NCI-H1105 treated with DMSO at 0.1 percent for 48 hours (cell line): ENCODE measurements at places on chromosomes 6 and 20.

DNA sequence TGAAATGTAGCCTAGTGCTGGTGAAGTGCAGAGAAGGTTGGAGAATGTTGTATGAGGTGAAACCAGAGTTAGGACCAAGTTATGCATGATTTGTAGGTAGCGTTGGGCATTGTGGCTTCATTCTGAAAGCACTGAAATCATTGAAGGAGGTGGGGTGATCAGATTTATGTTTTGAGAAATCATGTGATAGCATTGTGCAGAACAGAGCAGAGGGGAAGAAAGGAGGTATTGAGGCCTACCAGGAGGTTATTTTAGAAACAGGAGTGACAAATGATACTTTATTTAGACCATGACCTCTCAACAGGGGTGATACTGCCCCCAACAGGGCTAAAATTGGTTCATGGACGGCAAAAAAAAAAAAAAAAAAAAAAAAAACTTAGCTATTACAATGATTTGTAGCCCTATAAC lies 15.6 kb upstream of the HMGN3 start:
- no peak for DNase-seq

DNA sequence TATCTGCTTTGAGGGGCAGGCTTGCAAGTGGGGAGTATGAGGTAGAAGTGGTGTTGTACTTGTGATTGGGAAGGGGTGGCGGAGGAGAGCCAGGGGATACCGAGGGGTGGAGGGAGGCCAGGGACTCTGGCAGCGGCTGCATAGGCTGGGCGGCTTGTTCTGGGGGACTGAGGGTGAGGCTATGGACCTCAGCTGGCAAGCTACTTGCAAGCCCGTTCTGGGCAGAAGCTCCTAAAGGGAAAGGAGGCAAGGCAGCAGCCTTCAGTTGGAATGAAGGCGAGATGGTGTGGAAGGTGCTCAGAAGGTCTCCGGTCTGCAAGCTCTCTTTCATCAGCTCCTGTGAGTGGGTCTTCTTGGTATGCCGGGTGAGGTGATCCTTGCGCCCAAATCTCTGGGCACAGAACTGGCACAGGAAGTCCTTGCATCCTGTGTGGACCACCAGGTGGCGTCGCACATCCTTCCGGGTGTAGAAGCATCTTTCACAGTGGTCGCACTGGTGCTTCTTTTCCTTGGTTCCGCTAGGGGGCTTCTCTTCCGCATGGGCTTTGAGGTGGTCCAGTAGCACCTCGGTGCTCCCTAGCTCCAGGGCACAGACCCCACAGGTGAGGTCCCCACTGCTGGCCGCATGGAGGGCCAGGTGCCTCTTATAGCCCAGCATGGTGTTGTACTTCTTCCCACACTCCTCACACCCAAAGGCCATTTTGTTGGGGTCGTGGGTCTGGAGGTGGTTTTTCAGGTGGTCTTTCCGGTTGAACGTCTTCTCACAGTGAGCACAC lies 66.0 kb downstream of the PLAGL1 start:
- DNase-seq, result peak; percentile 74

DNA sequence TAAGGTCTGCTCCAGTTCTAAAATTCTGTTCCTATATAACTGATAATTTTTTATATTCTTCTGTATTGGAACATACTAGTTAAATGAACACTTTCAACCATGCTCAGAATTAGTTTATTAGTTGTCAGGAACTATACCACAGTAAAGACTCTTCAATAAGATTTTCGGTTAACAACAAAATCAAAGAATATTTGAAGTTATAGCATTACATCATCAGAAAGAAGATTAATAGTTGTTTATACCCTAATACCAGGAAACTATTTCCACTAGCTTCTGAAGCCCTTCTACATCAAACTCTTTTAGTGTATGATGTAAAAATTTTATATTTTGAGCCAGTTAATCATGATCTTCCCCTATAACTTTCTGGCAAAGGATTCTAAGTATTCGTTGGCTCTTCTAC lies 6.6 kb downstream of the CALHM4 start:
- no peak for DNase-seq

- no peak for DNase-seq
Measured at GRCh38 chr6:113011389-113011788, 664.3 kb downstream of the RFPL4B start.

DNA sequence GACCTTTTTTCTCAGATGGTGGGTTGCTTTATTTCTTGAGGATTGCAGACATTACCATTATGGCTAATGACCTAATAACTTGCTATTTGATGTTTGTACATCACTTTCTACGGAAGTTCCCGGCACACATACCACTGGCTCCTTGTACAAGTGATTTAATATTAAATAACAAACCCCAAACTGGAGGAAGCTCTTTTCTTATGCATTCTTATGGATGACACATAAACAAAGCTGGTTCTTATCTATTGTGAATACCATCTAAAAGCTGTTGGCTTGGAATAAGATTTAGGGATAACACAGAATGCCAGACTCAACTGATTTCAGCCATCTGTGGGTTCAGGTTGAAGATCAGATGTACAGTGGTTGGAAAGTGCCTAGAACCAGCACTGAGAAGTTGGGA lies 272.6 kb downstream of the TSHZ2 start:
- no peak for DNase-seq

DNA sequence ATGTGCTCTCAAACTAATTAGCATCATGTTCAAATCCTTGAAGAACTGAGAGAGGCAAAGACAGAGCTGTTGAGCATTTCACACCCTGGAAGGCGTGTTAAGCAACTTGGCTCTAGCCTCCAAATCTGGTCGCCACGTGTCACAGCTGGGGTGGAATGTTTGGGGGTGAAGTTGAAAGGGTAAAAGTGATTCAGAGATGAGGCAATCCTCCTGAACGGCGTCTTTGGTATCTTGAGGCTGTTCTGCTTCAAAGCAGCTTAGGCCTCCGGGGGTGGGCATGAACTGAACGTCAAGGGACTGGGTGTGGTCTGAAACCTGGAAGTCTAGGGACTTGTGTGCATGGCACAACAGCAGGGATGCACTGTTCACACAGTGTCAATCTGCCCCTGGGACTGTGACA lies 62.3 kb downstream of the TRAM2 start:
- no peak for DNase-seq

DNA sequence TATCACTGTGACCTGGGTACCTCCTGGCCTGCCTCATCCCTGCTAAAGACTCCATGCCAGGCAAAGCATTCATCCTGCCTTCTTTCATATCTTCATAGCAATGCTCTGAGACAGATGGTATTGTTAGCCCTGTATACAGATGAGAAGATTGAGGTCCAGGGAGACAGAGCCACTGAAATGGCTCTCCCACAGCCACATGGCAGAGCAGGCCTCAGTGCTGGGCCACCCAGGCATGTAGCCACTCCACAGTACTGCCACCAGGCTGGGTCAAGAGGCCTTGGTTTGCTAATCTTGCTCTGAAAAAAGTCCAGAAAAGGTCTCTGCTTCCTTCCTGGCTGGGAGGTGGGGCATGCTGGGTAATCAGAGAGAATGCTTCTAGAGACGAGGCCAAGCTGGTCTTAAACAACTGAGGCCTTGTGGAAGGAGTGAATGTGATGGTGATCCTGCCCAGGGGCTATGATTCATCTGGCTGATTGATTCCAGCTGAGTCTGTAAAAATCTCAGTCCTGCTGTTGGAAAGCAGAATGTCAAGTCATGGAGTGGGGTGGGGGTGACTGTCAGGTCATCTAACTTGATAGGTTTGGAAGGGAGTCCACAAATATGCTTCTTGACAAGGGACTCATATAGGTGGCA lies 29.8 kb downstream of the HM13 start:
- no peak for DNase-seq

GRCh38 chr6:121590438-121590837 lies 155.0 kb downstream of the GJA1 start:
- DNase-seq, result no peak

- DNase-seq, result no peak
Measured at GRCh38 chr20:33796907-33797544, 14.1 kb upstream of the CHMP4B start.

DNA sequence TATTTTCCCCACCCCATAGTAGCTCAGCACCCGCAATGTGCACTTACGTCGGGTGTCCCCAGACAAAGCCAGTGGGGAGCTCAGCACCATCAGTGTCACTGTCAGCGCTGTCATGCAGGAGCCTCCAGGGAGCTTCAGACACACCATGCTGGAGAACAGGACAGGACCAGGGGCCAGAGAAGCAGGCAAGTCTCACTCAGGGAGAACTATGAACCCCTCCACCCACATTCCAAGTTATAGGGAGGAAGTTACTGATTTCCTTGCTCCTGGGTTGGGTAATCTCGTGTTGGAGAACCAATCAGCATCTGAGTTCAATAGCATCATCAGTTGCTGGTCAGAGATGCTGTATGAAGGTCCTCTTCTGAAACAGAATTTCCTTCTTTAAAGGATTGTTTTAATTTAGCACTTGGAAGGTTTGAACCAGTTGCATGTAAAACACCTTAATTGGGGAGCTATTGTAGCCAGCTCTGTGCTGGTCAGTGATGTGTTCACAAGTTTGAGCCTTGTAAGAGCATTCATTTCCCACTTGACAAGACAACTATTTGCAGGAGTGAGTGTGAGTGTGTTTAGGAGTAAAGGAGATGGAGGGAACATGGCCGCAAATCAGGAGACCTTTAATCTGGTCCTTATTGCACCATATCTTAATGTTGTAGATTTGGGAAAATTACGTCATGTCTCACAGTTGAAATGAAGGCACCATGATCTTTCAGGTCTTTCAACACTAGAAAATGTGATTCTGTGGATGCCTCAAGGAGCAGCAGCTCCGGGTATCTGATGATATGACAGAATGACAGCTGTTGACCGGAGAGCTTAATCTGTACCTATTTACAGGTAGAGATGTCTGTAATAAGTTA lies at the start of gene HLA-DRB1:
TSS of gene HLA-DRB1 (minus strand) at position 253 of the 854 bp plus-strand sequence. CDS start at position 147, 106 bp downstream.
- no peak for DNase-seq

DNA sequence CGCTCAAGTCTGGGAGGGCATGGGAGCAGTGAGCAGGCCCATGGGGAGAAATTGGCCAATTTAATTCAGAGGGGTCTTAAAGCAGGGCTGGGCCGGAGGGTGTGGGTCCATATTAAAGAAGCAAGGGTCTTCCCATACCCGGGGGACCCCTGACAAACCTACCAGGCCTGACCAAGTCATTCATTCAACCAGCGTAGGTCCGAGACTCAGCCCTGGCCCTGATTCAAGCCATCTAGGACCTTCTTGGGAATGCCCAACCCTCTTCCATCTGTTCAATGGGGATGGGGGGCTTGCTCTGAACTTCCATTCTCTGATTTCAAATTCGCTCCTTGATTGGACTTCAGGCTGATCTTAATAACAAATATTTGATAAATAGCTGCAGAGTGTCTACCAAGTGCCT lies 7.3 kb downstream of the ADIG start:
- DNase-seq, result no peak

GRCh38 chr6:113394216-113394615 lies 462.9 kb upstream of the MARCKS start:
- no peak for DNase-seq

DNA sequence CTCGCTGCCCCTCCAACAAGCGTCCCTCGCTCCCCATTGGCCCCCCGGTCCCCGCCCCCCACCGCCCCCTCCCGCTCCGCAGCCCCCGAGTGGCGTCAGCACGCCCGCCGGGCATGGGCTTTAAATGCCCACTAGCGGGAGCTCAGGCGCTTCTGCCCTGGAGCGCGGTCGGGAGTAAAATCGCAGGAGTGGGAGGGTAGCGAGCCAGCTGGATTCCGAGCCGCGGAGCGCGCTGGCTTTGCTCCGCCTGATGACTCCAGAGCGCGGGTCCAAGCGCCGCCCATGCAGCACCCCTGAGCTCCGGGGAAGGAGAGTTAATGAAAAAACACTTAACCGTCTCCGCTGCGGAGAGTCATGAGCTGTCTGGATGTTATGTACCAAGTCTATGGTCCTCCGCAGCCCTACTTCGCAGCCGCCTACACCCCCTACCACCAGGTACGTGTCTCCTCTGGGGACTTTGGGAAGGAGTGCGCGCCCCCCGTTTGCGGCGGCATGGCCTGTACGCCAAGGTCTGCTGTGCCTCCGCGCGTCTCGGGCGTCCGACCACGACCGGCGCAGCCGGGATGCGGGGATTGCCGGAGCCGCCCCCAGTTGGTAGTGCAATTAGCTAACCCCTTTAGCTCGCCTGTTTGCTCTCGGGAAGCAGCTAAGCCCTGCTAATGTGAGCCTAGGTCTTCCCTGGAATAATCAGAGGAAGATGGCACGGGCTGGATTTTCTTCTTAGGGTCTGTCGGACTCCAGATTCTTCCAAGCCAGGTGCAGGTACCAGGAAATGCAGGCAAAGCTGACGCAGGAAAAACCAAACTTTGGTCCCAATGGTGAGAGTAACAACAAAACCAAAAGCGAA lies at the start of gene VGLL2:
TSS of gene VGLL2 (plus strand) at position 149 of the 847 bp plus-strand sequence. CDS start at position 355, 206 bp downstream.
- DNase-seq, result peak; percentile 86

- DNase-seq, result no peak
Measured at GRCh38 chr20:36405255-36405654, 99.1 kb downstream of the DLGAP4 start.

- no peak for DNase-seq
Measured at GRCh38 chr20:50434653-50435396, 75.4 kb upstream of the PTPN1 start.

- no peak for DNase-seq
Measured at GRCh38 chr20:22836877-22837276, 198.2 kb upstream of the SSTR4 start.

GRCh38 chr6:131733376-131734016 lies 22.7 kb upstream of the CTAGE9 start:
- no peak for DNase-seq

DNA sequence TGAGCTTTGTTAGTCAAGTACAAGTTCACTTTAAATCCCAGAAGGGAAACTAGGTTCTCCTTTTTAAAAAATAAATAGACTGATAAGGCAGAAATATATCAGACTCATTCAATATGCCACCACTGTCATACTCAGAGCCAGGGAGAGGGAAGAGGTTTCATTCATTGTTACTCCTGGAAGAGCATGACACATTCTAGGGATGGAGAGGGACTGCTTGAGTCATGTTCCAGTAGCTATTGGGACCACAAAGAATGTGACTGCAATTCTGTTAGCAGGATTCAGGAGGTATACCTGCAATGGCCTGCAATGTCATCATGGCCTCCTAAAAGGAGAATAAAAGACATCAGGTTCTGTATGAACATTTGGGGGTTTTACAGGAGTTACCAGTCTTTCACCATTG lies 167.6 kb downstream of the TFAP2B start:
- DNase-seq, result no peak

DNA sequence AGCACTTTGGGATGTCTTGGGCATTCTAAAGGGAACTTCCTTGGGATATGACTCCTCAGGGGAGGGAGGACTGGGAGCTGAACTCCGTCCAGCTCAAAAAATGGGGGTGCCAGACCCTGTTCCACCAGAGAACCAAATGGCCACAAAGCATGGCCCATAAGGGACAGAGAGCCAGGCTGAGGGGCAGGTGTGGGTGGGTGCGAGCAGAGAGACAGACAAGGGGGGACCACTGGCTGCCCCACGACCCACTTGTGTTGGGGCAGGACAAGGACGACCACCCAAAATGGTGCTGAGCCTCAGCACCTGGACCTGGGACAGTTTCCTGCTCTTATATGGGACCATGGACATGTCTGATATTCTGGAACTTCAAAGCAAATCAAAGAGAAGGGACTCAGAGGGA lies 148.2 kb upstream of the MLN start:
- DNase-seq, result no peak

- DNase-seq, result no peak
Measured at GRCh38 chr6:81950877-81951276, 198.4 kb upstream of the TENT5A start.

GRCh38 chr6:119355157-119355556 lies 5.6 kb upstream of the MAN1A1 start:
- DNase-seq, result no peak

- DNase-seq, result no peak
Measured at GRCh38 chr6:84514089-84514971, 250.1 kb downstream of the TBX18 start.
